HFFc6 (cell line): ENCODE measurements at places on chromosomes 7 and 10. TPM values are rescaled to one million over a fixed set of nuclear protein-coding genes. Genes with fewer than 3 reads are reported as not detected.

DNA sequence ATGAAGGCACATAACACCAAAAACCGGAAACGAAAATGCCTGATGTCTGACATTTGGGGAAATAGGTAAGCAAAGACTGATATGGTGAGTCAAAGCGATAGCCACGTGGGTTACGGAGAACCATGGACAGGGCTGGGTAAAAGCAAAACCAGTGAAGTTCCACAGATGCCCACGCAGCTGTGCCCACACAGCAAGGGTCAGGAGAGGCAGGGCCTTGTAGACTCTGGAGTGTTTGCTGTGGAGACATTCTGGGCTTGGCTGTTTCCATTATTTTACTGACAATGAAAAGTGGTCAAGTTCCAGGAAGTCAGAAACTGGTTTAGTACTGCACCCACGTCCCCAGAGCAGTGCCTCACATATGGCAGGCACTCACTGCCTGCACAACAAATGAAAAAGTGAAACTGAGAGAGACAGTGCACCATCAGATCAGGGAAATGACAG is 148.7 kb downstream of the ZMYND11 start:
- H3K27me3 ChIP-seq: peaks cover 6% of the 10 kb centered on the region; the same call in 1 of the 2 replicates
- DNase-seq: no peak
- H3K27ac ChIP-seq: no peak overlapping the region
- peaks cover 67% of the 10 kb centered on the region for H3K36me3 ChIP-seq
- peaks cover 43% of the 10 kb centered on the region for H3K4me1 ChIP-seq

GRCh38 chr10:122007415-122007814 is 18.5 kb downstream of the TACC2 start:
- no peaks in the 10 kb centered on the region for H3K4me1 ChIP-seq
- no peak overlapping the region for H3K4me3 ChIP-seq
- H3K27ac ChIP-seq: no peak overlapping the region
- DNase-seq: no peak
- peaks cover 7% of the 10 kb centered on the region for H3K27me3 ChIP-seq

DNA sequence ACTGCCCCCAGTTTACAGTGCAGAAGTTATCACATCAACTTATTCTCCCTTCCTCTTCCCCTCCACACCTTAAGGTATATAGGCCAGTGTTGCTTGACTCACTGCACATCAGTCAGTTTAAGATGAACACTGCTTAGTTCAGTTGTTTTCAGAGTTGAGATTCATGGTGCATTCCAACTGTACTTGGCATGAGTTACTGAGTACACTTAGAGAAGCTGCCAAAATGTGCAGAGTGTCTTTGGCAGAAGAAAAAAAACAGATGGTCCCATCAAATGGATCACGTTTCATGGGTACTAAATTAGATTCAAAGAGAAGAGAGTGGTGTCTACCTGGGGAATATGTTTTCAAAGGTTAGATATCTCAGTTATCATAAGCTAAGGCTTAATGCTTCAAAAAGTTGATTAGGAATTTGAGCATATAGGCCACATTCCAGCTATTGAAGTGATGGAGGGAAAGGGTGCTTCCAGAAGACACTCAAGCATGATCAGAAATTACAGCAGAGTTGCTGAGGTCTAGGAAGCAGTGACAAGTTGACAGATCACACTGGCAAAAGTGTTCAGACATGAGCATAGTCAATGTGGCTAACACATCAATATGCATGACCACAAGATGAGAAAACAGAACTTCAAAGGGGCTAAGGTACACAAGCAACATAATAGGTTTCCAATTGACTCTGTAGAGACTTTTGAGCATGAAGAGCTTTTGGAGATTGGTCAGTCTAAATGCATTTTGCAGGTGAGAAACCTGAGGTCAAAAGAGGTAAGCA is 579.2 kb upstream of the CELF2 start:
- peaks cover 2% of the 10 kb centered on the region; the same call in 1 of the 2 replicates for H3K27me3 ChIP-seq
- no peaks in the 10 kb centered on the region for H3K4me1 ChIP-seq
- H3K4me3 ChIP-seq: no peak overlapping the region
- no peak for DNase-seq
- H3K27ac ChIP-seq: no peak overlapping the region

GRCh38 chr7:55588976-55589604 is 16.8 kb upstream of the VOPP1 start:
- H3K4me1 ChIP-seq: peaks cover 30% of the 10 kb centered on the region
- H3K27ac ChIP-seq: no peak overlapping the region
- no peak overlapping the region for H3K4me3 ChIP-seq
- no peak for DNase-seq
- H3K36me3 ChIP-seq: no peaks in the 10 kb centered on the region
- H3K27me3 ChIP-seq: peaks cover 12% of the 10 kb centered on the region

GRCh38 chr7:69568266-69568665 is 30.0 kb upstream of the AUTS2 start:
- no peaks in the 10 kb centered on the region for H3K36me3 ChIP-seq
- no peak overlapping the region for H3K4me3 ChIP-seq
- no peaks in the 10 kb centered on the region for H3K4me1 ChIP-seq

- peak; percentile 55 for DNase-seq
- peaks cover 39% of the 10 kb centered on the region for H3K4me1 ChIP-seq
- H3K27me3 ChIP-seq: no peaks in the 10 kb centered on the region
- peak overlapping the region; percentile 20 for H3K27ac ChIP-seq
- peak overlapping the region; percentile 33; the same call in 1 of the 2 replicates for H3K4me3 ChIP-seq
Observed at GRCh38 chr7:78852951-78853350, 600.5 kb downstream of the MAGI2 start.

The CFAP70 gene
- total RNA-seq: 0.22 to 0.39 TPM (median 0.27 TPM) in 3 replicates

The ACHE gene
- total RNA-seq: 0.10 TPM in 1 of 2 replicates, not detected in the other
